ENCODE measurements at places on chromosomes 11 and 22.
A peak's percentile ranks its signal among the peaks of the same experiment; 100 is the strongest.

DNA sequence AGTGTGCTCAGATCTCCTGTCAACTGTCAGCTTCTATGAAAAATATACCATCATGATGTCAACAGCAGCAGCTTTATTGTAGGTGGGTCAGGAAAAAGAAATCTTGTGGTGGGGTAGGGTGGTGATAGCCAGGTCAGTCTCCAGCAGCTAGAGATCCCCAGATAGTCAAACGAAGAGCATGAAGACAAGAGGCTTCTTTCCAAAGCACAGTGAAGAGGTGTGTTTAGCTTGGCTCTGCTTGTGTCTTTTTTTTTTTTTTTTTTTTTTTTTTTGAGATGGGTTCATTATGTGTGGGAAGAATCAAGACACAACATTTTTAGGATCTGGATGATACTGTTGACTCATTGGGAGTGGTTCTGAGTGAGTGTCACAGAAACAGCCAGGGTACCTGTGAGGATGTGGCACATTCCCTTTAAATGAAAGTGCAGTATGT is 1075.5 kb downstream of the NTM start:
- no peaks in the 10 kb centered on the region for H3K4me1 ChIP-seq
- H3K27ac ChIP-seq = no peak overlapping the region
- no peak overlapping the region for H3K4me3 ChIP-seq

- H3K27ac ChIP-seq = no peak overlapping the region
- H3K4me1 ChIP-seq = no peaks in the 10 kb centered on the region
- H3K27me3 ChIP-seq = peaks cover 6% of the 10 kb centered on the region
- DNase-seq = no peak
Measured at GRCh38 chr11:89493431-89493830, 2.3 kb upstream of the NOX4 start.

DNA sequence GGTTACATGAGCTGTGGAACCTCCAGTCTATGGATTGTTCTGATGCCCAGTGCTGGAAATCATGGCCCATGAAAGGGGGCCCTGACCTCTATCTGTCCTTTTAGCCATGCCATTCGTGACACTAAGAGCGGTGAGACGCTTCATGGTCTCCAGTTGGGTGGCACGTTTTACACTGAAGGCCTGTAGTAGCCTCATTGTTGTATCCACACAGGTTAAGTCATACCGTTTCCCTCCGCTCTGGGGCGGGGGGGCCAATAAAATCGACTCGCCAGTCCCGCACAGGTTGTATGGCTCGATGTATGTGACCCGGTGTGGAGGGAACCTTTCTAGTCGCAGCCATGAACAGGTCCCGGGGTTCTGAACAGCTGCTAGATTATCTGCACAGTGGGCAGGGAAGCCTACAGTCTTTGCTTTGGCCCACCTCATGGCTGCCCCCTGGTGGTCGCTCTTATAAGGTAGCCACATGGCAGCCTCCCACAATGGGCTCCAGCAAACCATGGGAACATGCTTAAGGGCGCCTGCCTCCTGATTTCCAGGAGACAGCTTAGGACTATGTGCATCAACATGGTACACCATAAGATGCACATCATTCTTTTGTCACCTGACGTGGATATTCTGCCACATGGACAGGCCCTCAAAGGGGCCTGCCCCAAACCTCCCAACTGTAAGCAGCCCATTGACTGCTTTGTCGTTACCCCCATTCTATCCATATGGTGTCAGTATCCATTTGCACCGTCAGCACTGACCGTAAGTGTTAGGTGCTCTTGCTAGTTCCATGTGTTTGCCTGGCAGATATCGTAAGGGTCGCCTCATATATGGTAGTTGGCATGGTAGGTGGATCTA is 19.7 kb upstream of the APOL3 start:
- H3K27ac ChIP-seq = no peak overlapping the region
- no peaks in the 10 kb centered on the region for H3K27me3 ChIP-seq
- H3K4me3 ChIP-seq = no peak overlapping the region
- DNase-seq = peak; percentile 85

GRCh38 chr11:65182258-65183170 is 786 bp downstream of the CAPN1 start:
- H3K27ac ChIP-seq = peak overlapping the region; percentile 97
- DNase-seq = peak; percentile 73
- peaks cover 9% of the 10 kb centered on the region for H3K36me3 ChIP-seq
- H3K4me1 ChIP-seq = peaks cover 12% of the 10 kb centered on the region
- no peaks in the 10 kb centered on the region for H3K27me3 ChIP-seq

- no peaks in the 10 kb centered on the region for H3K27me3 ChIP-seq
- H3K4me3 ChIP-seq = no peak overlapping the region
- H3K27ac ChIP-seq = no peak overlapping the region
- H3K4me1 ChIP-seq = no peaks in the 10 kb centered on the region
Measured at GRCh38 chr11:114271316-114271715, 24.9 kb upstream of the NNMT start.

- H3K27me3 ChIP-seq = no peaks in the 10 kb centered on the region
- no peak overlapping the region for H3K4me3 ChIP-seq
- no peak overlapping the region for H3K27ac ChIP-seq
- H3K36me3 ChIP-seq = no peaks in the 10 kb centered on the region
- H3K4me1 ChIP-seq = no peaks in the 10 kb centered on the region
- DNase-seq = peak; percentile 37
Measured at GRCh38 chr22:32080904-32081303, 37.8 kb downstream of the SLC5A1 start.

DNA sequence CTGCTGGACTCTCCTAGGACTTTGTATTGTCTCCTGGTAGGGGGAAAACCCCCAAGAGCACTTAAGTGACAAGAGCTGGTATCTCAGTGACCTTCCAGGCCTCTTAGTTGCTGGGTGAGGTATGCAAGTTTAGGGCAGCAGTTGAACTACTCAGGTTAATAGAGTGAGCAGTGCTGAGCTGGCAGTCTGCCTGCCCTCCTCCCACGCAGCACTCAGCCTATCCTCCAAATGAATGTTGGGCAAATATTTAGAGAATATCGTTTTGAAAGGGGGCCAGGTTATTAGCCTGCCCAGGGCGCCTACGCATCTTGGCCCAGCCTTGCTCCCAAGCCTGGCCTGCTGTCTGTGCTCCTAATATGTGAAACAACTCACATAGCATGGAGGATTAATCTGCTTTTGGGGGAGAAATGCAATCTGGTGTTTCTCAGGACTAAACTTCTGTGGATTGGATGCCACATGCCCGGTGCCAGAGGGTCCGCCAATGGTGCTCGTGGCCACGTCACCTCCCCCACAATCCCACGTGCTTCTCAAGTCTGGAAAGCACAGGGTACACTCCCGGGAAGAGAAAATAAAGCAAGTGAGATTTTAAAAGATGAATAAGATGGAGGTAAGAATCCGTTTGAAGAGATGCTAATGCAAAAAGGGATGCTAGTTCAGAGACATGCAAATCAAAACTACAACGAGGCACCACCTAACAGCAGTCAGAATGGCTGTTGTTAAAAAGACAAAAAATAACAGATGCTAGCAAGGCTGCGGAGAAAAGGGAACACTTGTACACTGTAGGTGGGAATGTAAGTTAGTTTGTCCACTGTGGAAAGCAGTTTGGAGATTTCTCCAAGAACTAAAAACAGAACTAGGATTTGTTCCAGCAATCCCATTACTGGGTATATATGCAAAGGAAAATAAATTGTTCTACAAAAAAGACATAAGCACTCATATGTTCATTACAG is 67.7 kb downstream of the SPON1 start:
- H3K4me1 ChIP-seq = peaks cover 3% of the 10 kb centered on the region
- H3K4me3 ChIP-seq = no peak overlapping the region
- peak; percentile 67 for DNase-seq
- no peaks in the 10 kb centered on the region for H3K36me3 ChIP-seq
- H3K27me3 ChIP-seq = no peaks in the 10 kb centered on the region

Data from colonic mucosa (tissue), 4 donors.